ENCODE measurements at places on chromosomes 3 and 15. TPM values are rescaled to one million over a fixed set of nuclear protein-coding genes. Genes with fewer than 3 reads are reported as not detected.

- DNase-seq, result no peak
Observed at GRCh38 chr3:102089239-102089638, 239.9 kb downstream of the NFKBIZ start.

DNA sequence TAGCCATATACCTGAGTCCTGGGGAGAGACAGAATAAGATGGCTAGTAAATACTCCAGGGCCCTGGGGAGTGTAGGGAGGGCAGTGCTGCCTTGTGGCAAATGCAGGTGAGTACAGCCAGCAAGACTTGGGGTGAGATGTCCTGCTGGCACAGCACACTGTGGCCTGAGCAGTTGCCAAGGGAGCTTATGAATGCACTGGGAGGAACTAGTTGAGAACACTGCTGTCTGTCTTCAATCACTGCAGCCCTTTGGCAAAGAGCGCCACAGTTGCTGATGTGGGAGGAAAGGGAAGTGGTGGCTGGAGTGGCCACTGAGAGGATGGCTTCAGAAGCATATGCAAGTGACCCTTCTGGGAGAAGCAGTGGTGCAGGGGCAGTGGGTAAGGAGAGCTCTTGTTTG lies 264.6 kb downstream of the RORA start:
- DNase-seq, result no peak

DNA sequence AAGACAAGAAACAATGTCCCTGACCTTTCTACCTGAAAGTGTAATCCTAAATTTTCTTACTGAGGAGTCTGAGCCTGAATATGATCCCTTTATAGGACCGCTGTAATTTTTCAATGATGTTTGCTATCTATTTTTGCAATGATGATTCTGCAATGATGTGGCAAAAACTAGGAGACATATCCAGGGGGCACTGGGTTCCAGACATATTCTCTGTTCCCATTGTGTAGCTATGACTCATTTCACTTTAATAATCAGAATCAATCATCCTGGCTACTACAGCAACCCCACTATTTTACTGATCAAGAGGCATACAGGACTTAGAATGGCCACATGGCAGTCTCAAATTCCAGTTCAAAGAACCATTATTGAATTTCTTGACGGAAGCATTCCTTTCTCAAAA lies 85.9 kb downstream of the AQR start:
- DNase-seq, result no peak

DNA sequence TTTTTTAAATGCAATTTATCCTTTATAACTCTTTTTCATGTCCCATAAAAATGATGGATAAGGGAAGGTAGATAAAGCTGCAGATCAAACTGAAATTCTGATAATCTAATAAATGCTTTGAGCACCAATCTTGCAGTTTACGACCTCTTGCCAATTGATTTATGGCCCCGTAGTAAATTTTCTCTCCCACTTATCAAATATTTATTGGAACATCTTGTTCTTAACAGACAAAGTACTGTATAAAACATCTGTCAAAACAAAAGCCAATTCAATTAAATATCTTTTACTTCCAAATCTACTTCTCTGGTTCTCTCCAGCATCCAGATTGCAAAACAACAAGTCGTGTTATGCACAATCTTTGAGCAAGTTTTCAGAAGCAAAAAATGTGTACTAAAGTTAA lies 34.6 kb downstream of the POLR2M start:
- DNase-seq, result no peak

GRCh38 chr15:95019907-95020306 lies 788.5 kb downstream of the MCTP2 start:
- no peak for DNase-seq

- no peak for DNase-seq
Observed at GRCh38 chr3:132145833-132146232, 111.0 kb upstream of the CPNE4 start.

- DNase-seq, result no peak
Observed at GRCh38 chr3:64410226-64410625, 185.0 kb upstream of the PRICKLE2 start.

DNA sequence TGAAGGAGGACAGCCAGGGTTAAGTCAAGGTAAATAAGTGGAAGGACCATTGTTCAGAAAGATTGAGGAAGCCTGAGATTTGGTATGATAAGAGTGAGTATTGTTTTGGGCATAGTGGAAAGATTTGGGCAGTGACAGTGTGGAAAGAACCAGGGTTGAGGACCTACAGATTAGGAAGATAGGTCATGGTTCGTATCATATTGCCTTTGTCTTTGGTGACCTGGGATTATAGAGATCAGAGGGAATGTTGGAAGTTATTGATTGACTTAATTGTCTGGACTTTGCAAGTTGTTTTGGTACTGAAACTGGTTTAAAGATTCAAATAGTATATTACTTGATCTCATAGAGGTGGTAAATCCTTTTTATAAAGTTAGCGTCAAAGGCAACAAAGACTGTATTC lies 23.1 kb upstream of the MGA start:
- DNase-seq, result no peak

DNA sequence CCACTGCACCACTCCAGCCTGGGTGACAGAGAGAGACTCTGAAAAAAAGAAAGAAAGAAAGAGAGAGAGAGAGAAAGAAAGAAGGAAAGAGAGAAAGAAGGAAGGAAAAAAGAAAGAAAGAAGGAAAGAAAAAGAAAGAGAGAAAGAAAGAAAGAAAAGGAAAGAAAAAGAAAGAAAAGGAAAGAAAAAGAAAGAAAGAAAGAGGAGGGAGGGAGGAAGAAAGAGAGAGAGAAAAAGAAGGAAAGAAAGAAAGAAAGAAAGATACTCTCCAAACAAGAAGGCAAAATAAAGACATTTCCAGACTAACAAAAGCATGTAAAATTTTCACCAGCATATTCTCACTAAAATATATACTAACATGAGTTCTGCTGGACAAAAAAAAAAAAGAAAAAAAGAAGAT lies 228.7 kb downstream of the DPH6 start:
- DNase-seq, result no peak

DNA sequence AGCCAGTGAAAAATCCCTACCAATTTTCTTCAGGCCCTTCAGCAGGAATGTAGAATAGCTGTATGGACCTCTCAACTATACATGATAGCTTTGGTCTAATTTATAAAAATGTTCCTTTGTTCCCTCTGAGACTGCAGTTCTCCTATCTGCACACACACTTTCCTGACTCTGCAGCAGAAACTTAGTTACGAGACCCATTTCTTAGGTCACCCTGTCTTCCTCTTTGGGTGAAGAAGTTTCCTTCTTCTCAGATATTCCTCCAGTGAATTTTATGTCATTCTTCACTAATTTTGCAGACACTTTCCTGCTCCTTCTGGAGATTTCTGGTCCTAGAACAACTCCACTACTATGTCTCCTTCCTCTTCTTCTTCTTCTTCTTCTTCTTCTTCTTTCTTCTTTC lies 42.6 kb downstream of the CD200R1L start:
- no peak for DNase-seq

DNA sequence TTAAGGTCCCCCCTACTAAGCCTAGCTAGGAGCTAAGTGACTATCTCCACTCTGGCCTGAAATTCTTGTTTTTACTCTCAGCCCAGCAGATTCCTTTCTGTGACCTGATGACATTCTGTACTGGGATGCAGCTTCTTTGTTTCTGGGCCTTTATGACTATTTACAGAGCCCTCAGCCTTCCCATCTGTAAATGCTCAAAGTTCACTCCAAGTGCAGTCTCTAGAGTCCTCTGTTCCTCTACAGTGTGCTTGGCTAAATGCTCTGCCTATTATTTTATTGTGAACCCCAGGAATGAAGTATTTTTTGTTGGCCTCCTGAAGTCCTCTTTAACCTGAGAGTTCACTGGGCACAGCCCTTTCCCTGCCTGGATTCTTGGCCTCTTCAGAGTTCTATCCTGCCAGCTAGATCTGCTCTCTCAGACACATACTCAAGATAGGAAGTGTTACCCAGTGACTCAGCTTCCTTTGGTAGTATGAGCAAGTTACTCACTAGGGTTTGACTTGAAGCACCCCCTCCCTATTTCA lies 278.1 kb upstream of the P2RY1 start:
- DNase-seq, result no peak

DNA sequence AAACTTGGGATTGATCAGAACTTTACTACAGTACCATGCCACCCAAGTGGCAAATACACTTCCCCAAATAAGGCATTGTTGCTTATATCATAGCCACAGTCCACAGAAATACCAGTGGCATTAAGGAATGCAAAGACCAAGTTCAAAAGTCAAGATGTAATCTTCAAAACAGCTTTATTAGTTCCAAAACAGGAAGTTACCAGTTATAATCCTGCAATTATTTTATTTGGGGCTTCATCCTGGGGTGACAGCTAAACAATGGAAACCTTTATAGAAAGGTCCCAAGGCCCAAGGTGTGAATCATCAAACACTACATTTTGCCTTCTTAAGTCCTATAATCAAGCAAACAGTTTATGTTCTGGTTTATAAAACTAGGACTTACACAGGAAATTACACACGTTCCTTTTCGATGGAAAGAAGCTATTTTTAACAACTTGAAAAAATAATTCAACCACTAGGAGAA lies 30.3 kb upstream of the RNF7 start:
- no peak for DNase-seq

GRCh38 chr15:99163271-99164062 lies 58.6 kb downstream of the SYNM start:
- no peak for DNase-seq

DNA sequence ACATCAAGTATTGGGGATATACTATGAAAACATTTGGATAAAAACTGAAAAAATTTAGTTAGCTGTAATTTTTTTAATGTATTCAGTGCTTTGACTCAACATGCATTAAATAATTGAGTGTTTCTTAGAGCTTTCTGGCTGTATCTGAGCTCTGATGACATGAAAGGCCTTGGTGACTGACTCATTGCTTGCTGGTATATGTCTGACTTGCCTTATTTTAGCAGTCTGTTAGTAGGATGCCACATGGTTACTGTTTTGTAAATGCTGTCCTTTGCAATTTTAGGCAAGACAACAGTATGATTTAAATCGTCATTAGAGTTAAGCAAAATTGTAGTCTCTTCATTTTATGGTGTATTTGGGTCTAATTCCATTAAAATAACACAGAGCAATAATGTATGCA lies 199.2 kb downstream of the GHSR start:
- DNase-seq, result no peak

- no peak for DNase-seq
Observed at GRCh38 chr15:71084264-71084663, 31.0 kb upstream of the THSD4 start.

DNA sequence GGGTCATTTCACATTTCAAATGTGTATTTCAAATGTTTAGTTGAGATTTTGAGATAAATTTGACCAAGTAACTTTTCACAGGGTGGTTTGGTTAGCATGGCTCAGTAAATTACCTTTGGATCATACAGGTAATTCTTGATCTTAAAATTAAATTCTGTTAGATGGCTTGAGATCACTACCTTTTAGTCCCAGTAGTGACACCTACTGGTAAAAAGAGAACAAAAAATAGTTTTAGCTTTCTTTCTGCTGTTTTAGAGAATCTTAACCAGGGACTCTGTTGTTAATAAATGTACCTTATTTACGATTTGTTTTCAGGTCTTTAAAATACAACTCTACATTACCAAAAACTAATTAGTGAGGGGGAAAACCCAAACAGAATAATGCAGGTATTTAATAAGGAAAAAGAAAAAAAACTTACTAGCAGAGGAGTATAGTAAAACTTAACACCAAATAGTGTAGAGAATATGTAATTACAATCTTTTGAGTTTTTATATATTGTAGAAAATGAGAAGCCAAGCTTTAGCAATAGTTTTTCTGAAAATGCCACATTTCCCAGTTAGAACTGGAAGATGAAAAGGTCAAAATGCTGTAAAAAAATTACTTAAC lies 620.3 kb upstream of the AGTR1 start:
- DNase-seq, result no peak

DNA sequence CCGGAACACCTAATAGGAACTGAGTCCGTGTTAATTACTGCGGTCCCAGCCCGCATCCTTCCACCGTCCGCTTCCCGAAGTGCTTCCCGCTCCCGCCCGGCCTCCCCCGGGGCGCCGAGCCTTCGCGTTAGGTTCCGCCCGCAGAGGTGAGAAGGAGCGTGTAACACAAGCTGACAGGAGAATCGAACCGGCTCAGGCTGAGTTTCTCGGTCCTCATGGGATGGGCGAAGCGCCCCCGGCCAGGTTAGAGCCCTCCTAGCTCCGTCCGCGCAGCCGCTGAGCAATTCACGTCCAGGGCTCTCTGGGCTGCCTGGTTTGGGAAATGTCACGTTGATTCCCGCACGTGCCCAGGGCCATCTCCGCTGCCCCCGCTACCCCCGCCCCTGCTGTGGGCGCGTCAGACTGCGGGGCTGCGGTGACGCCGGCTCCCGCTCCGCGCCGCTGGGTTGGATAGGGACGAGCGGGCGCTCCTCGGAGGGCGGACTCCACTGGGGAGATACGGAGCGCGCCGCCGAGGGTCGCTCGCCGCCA lies 954 bp downstream of the CLDN11 start:
- DNase-seq, result no peak

DNA sequence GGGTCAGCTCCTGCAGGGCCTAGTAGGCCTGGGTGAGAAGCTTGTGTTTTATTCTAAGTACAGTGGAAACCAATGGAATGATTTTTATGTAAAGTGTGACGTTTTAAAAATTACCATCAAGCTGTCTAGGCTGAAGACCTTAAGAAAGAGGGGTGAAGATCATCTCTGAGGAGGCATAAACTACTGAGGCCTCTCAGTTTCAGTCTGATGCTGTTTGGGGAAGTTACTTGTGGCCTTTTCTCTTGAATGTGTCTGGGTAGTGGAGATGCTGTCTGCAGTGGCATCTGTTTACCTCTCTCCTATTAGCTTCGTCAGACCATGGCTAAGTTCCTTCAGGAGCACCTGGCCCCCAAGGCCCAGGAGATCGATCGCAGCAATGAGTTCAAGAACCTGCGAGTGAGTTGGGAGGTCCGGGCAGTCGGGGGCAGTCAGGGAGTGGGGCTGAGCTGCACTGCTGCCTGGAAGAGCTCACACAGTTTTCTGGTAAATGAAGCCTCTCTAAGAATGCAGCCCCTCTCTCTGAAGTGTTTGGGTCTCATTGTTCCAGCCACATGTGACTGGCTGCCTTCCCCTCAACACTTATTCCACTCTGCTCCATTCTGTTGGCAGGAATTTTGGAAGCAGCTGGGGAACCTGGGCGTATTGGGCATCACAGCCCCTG lies 1.9 kb downstream of the IVD start:
- no peak for DNase-seq

The BFSP2 gene
- total RNA-seq, result not detected

The EFCC1 gene
- total RNA-seq, result 12.0 TPM

The FURIN gene
- total RNA-seq, result 65.9 TPM

The RTP3 gene
- not detected for total RNA-seq

The CD96 gene
- 4.1 TPM for total RNA-seq

The LYZL4 gene
- not detected for total RNA-seq

The GOLGA8T gene
- not detected for total RNA-seq

The LYSMD4 gene
- 15.6 TPM for total RNA-seq

The SIDT1 gene
- total RNA-seq, result 22.4 TPM

The C2CD4A gene
- 0.29 TPM for total RNA-seq

The C3orf20 gene
- not detected for total RNA-seq

The GJD2 gene
- not detected for total RNA-seq
